ENCODE measurements at places on chromosomes 5 and 9.

DNA sequence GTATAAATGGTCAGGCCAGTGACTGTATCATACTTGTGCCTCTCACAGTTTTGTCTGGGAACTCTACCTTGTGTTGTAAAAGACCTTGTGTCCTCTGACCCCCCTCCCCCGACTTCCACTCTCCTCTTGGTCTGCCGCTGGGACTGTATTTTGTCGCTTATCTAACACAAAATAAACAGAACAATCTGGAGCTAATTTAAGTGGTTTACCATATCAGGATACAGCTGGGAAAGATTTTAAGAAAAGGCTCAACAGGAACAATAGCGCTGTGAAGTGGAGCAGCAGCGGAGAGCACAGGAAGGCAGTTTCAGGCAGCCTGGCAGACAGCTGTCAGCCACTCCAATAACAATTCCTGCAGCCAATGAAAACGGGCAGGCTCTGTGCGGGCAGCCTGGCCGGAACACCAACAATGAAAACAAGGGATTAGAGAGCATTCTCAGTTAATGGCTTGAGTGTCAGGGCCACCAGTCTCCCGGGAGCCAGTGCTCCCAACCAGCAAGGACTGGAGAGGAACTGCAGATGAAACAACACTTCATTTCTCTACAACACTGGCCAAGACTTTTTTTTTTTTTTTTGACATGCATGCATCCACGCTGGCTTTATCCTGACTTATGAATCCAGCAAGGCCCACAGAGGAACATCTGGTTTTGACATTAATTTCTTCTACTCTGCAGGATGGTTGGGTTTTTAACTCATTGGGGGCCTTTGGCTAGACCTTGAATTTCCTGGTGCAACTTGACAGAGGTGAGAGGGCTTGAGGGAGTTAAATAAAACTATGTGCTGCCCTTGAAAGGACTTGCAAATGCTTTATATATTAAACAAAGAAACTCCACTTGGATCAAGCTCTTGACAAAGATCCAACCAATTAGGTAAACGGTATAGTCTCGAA lies 76.7 kb downstream of the ARSB start:
- H3K27me3 ChIP-seq = no peaks in the 10 kb centered on the region
- H3K4me1 ChIP-seq = peaks cover 60% of the 10 kb centered on the region
- H3K27ac ChIP-seq = no peak overlapping the region
- H3K36me3 ChIP-seq = no peaks in the 10 kb centered on the region
- DNase-seq = peak; percentile 43
- H3K4me3 ChIP-seq = peak overlapping the region; percentile 46

DNA sequence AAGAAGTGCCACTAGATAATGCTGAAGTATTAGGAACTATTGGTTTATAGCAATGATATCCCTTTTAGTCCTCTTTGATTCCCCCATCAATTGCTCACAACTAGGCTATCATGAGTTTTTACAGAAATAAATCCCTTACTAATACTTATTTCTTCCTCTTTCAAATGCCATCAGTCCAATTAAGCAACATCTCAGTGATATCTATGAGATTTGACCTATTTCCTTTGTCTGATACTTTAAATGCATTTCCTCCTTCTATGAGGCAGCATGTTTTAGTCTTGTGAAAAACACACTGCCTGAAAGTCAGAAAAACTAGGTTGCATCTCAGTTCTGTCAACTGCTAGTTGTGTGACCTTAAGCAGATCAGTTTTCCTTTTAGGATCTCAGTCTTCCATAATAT lies 101.6 kb downstream of the FBXW11 start:
- peaks cover 22% of the 10 kb centered on the region for H3K4me1 ChIP-seq
- H3K36me3 ChIP-seq = peaks cover 7% of the 10 kb centered on the region
- no peak for DNase-seq

DNA sequence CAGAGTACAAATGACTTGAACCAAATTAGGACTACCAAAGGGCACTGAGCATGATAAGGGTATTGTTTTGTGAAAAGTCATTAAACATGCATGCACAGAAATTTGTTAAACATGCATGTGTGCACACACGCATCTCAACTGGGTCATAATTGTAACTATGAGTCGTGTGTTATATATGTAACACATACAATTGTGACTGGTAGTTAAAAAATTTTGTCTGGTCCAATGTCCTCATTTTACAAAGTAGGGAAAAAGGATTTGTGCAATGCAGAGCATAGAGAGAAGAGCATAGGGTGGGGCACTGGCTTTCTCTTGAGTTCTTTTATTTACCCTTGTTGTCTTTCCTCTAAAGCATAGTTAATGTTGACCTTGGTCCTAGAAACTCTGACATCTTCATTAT lies 19.3 kb upstream of the IGFBPL1 start:
- no peaks in the 10 kb centered on the region for H3K36me3 ChIP-seq
- no peak overlapping the region for H3K4me3 ChIP-seq
- no peaks in the 10 kb centered on the region for H3K27me3 ChIP-seq
- no peak for DNase-seq

DNA sequence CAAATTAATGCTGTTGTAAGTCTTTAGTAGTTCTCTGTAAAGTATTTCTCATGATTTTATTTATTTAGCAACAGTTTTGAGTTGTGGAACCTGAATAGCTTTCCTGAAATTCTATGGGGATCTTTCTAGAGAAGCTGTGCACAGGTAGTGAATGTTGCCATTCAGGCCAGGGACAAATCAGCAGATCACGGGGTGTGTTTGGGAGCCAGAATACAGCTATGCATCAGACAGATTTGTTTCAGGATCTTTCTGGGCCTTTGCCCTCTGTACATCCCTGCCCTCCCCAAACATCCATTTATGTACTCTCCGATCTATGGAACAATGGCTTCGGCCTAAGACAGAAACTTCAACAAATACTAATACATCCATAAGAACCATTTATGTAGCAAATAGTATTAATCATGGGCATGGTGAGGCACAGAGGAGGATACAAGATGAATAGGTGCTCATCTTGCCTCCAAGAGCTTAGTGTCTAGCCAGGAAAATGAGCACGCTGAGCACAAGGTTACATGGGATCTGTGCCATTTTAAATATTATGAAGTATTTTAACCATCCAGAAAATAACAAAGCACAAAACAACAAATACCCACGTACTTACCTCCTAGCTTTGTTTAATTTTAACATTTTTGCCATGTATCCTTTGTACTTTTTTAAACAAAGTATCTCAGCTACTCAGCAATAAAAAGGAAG lies 13.1 kb downstream of the ARHGEF37 start:
- H3K27ac ChIP-seq = no peak overlapping the region
- no peaks in the 10 kb centered on the region for H3K36me3 ChIP-seq
- no peak for DNase-seq
- H3K4me3 ChIP-seq = no peak overlapping the region

DNA sequence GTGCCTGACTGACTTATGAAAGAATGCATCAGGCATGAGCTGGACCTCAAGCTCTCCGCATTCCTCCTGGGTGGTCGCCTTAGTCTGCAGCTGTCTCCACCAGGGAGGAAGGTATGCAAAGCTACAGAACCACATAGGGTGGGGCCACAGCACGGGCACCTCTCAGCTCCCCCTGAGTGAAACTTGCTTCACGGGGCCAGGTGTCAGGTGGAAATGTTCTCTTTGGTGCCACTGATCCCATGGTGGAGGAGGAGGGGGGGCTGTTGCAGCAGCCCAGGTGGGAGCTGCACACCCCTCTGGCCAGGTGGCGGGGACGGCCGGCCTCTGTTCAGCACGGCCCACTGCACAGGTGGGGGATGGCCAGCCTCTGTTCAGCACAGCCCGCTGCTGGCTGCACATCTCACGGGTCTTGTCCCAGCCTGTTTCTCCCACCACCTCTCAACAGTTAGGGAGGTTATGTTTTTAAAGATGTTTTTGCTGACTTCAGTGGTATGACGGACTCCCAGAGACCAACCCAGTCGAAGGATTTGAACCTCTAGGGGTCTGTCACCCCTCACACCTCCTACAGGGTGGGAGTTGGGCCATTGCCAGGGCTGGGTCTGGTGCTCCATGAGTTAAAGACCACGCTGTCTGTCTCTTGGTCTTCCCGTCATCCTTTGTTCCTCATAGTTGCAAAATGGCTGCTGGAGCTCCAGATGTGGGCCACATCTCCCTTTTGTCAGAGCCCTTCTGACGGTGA lies 34.3 kb downstream of the MRPL36 start:
- no peak for DNase-seq
- H3K27ac ChIP-seq = no peak overlapping the region
- no peak overlapping the region for H3K4me3 ChIP-seq
- H3K4me1 ChIP-seq = no peaks in the 10 kb centered on the region
- H3K27me3 ChIP-seq = peaks cover 19% of the 10 kb centered on the region

DNA sequence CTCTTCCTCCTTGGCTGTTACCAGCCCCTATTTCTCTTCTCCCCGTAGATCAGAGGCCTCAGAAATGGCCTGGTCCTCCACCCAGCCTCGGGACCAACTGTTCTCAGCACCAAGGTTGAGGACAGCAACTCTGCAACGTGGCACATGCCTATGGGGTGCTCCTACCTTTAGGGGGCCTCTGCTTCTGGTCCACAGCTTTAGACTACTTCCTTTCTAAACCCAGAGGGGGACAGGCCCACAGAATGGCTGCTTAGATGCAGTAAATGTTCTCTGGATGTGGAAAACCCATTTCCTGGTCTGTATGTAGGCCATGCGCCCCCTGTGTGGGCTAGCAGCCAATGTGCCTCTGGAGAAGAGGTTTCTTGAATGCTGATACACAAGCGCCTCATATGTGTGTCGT lies 68.4 kb downstream of the NRG2 start:
- no peak overlapping the region for H3K27ac ChIP-seq
- peak; percentile 58 for DNase-seq
- H3K4me3 ChIP-seq = no peak overlapping the region
- H3K36me3 ChIP-seq = no peaks in the 10 kb centered on the region
- peaks cover 3% of the 10 kb centered on the region for H3K27me3 ChIP-seq

GRCh38 chr9:32574858-32575257 lies 1.9 kb upstream of the NDUFB6 start:
- H3K27ac ChIP-seq = no peak overlapping the region
- DNase-seq = peak; percentile 57
- peaks cover 13% of the 10 kb centered on the region for H3K4me1 ChIP-seq
- no peaks in the 10 kb centered on the region for H3K36me3 ChIP-seq
- H3K27me3 ChIP-seq = peaks cover 6% of the 10 kb centered on the region
- no peak overlapping the region for H3K4me3 ChIP-seq

DNA sequence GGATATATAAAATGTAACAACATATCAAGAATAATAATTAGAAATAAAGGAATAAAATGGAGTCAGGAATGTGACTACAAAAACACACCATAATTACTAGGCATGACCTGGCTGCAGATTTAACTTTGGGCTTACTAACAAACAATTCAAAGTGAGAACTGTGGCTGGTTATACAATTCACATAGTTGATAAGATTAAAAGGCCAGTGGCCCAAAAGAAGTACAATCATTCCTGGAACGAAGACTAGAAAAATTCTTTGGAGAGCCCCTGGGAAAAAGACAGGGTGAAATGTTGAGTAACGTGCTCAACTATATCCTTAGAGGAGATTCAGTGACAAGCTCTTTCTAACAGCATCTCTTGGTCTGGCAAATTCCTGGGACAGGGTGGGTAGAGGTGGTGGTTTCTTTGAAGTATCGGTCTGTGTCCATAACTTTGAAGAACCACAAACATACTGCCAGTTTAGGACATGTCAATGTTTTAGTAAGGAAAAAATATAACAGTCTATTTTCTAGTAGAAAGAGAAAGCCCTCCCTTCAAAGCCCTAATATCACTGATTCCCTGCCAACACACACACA lies 75.0 kb upstream of the IL6ST start:
- DNase-seq = no peak
- no peak overlapping the region for H3K27ac ChIP-seq
- no peak overlapping the region for H3K4me3 ChIP-seq
- H3K27me3 ChIP-seq = peaks cover 2% of the 10 kb centered on the region
- no peaks in the 10 kb centered on the region for H3K36me3 ChIP-seq

DNA sequence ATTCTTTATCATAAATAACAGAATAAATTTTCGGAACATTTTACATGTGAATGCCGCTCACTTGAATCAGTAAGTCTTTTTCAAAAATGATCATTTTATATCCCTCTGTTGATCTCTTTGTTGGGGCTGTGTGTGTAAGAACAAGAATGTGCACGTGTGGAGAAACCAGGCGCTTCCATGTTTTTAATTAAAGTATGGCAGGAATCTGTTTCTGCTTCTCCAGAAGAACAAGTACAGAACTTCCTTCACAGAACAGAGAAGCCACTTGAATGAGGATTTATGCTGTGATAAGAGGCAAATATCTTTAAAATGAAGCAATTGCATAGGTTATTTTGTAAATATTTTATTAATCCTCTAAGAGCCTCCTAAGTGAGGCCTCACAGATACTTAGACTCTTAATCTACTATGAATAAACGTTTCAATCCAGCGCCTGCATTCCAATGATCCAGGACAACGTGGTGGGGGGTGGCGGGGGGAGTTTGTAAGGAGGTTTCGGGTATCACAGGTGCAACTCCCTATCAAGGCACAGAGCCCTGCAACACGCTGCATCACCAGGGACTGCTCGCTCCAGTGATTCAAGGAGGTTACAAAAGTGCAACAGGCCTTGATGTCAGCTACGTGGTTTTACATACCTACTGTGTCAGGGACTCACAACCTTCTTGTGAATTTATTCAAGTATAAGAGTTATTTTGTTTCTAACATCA lies 409.2 kb downstream of the BNC2 start:
- no peak overlapping the region for H3K27ac ChIP-seq
- H3K4me1 ChIP-seq = no peaks in the 10 kb centered on the region
- no peaks in the 10 kb centered on the region for H3K27me3 ChIP-seq
- DNase-seq = no peak

DNA sequence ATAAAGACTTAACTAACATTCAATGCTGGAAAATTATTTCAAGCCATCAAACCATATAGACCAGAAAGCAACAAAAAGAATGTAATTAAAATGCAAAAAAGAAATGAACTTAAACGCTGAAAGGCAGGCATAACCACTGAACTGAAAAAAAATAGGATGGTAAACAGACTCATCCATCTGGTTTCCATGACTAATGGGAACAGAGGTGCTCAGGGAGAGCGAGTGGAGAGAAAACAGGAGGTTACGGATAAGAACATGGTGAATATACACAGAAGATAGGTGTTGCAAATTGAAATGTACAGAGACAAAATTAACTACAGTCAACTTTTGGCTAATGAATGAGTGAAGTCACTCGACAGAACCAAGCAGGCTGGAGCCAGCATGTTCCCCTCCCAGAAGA lies 43.5 kb upstream of the RNF38 start:
- no peak overlapping the region for H3K4me3 ChIP-seq
- no peak overlapping the region for H3K27ac ChIP-seq
- peaks cover 6% of the 10 kb centered on the region for H3K36me3 ChIP-seq
- no peak for DNase-seq
- H3K4me1 ChIP-seq = no peaks in the 10 kb centered on the region

- H3K36me3 ChIP-seq = no peaks in the 10 kb centered on the region
- no peak overlapping the region for H3K27ac ChIP-seq
- DNase-seq = no peak
- H3K4me3 ChIP-seq = no peak overlapping the region
- H3K27me3 ChIP-seq = no peaks in the 10 kb centered on the region
- no peaks in the 10 kb centered on the region for H3K4me1 ChIP-seq
Observed at GRCh38 chr5:149372932-149373331, 6.2 kb downstream of the IL17B start.

GRCh38 chr5:88745093-88745696 lies 137.8 kb downstream of the MEF2C start:
- no peak overlapping the region for H3K27ac ChIP-seq
- H3K4me3 ChIP-seq = no peak overlapping the region
- no peaks in the 10 kb centered on the region for H3K27me3 ChIP-seq
- no peak for DNase-seq
- no peaks in the 10 kb centered on the region for H3K4me1 ChIP-seq

GRCh38 chr5:114176356-114176755 lies 185.5 kb upstream of the KCNN2 start:
- H3K27ac ChIP-seq = no peak overlapping the region
- no peaks in the 10 kb centered on the region for H3K36me3 ChIP-seq
- no peaks in the 10 kb centered on the region for H3K27me3 ChIP-seq
- no peak overlapping the region for H3K4me3 ChIP-seq
- no peaks in the 10 kb centered on the region for H3K4me1 ChIP-seq
- no peak for DNase-seq
